Activated CD4-positive, CD25-positive, alpha-beta regulatory T cell (primary cell): ENCODE measurements at places on chromosomes 7 and 10.

DNA sequence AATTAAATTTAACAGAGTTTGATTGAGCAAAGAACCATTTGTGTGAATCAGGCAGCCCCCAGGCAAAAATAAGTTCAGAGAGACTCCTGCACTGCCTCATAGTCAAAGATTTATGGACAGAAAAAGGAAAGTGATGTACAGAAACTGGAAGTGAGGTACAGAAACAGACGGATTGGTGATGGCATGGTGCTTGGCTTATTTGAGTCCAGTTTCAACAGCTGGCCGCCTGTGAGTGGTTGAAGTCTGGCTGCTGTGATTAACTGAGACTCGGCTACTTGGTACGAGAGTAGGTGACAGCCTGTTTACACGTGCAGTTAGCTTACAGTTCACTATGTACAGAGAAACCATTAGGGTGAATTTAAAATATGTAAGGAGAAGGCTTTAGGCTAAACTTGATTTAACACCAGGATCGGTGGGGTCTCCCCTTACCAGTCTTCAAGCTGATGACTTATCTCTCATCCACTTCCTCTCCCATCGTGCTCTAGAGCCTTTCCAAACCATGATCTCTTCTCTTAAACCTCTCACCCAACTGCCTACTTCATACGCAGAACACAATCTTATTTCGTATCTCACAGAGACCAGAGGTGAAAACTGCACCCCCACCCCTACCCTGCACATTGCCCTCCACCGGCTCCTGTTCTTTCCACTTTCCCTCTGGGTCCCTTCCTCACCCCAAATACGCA is 5.0 kb upstream of the MSMB start:
- no peak for DNase-seq

DNA sequence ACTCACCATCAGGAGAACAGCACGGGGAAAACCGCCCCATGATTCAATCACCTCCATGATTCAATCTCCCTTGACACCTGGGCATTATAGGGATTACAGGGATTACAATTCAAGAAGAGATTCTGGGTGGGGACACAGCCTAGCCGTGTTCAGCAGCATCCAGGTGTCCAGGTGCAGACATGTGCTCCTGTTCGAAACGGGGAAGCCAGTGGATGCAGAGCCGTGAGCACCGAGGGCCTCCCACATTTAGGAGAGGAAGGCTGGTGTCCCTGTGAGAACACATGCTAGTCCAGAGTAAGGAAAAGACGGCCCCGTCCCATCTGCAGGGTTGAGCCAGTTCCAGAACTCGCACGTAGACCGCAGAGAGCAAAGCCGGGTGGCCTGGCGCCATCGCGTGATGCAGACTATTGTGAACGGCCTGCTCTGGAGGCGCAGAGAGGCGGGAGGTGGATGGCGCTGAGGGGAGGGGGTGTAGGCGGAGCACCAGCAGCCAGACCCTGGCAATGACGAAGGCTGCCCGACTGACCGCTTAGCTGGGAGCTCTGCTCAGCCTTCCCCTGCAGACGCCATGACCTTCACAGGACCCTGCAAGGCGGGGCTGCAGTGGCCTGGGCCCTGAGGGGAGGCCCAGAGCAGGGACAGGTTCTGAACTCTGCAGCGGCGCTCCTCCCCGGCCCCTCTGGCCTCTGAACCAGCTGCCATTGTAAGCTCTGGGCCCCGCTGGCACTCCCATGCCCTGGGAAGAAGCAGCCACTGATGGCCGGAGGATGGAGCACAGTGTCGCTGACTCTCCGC is 141.6 kb upstream of the TCERG1L start:
- DNase-seq = no peak

DNA sequence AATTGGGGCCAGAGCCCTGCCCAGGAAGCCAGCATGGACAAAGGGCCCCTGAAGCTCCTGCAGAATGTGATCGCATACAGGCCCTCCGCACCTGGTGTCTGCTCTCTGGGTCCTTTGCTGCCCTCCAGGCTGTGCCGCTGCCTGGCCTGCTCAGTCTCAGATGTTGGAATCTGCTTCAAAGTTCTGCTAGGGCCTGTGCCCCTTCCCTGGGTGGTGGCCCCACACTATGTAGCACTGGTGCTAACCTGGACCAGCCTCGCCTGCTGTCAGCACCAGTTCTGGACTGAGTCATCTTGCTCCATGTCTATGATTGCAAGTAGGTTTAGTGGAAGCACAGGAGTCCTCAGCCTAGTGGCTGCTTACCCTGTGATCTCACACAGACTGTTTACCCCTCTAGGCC is 6.3 kb downstream of the MAT1A start:
- DNase-seq = no peak

GRCh38 chr10:16845248-16845647 is 28.0 kb upstream of the RSU1 start:
- DNase-seq = no peak

GRCh38 chr7:101666741-101667140 is 37.6 kb upstream of the MYL10 start:
- DNase-seq = no peak

GRCh38 chr7:142328551-142328950 is 70.7 kb upstream of the PRSS58 start:
- DNase-seq = no peak

DNA sequence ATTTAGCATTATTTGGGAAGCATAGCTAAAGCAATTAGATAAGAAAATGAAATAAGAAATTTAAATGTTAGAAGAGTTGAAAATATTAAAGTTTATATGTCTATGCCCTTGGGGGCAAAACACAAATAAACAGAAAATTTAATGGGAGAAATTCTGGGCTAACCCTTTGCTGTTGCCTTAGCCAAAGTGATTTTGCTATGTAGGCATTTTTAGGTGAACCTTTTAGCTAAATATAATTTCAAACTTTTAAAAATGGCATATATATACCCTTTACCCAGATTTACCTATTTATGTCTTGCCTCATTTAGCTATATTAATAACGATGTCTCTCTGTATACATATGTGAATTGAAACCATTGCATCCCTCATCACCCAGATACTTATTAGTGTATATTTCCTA is 20.1 kb downstream of the NFE2L3 start:
- no peak for DNase-seq

DNA sequence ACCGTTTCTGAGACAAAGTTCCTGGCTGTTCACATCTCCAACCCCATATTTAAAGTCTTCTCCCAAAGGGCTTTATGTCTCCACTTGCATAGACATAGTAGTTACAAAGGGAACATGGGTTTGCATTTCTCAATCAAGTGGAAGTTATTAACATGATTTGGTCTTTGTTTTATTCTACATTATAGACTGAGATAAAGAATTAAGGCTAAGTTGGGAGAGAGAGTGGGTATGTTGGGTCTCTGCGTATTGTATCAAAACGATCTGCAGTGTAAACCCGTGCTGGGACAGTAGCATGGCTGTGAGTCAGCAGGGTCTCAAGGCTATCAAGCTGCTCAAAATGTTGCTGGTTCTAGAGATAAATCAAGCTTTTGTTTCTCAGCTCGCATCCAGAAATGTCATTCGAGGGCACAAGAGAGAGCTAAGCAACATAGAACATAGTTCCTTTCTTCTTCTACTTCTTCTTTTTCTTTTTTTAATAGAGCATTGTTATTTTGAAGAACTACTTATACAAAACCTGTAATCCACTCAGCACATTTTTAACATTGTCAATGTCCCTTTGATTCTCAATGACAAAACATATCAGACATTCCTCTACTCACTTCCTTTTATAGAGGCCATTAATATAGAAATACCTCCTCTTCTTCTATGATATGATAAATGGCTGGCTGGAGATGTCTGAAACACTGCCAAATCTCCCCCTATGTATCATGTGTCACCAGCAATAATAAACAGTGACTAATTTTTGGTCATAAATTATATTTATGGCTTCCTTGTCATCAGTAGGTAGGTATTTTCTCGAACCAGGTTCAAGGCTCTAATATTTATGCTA is 34.5 kb upstream of the RHOBTB1 start:
- no peak for DNase-seq

GRCh38 chr7:45564485-45564884 is 9.7 kb upstream of the ADCY1 start:
- no peak for DNase-seq

DNA sequence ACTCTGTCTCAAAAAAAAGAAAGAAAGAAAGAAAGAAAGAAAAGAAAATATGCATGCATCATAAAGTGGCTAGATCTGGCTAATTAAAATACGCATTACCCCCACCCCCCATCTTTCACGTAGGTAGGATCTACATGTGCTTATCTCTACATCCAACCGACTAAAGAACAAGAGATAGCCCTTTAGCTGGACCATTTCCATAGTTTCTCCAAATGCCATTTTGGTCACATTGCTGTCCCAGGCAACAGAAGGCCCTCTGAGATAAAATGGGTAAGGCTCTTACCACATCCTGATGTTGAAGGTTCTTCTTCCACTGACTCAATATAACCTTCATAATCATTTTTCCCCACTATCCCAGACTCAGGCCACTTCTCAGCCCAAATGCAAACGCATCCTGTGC is 31.5 kb downstream of the PIK3AP1 start:
- DNase-seq = no peak

- no peak for DNase-seq
These were observed 117.1 kb downstream of the ZMIZ1 start for GRCh38 chr10:79185796-79186374.

GRCh38 chr10:96960872-96961271 is 128.8 kb downstream of the LCOR start:
- no peak for DNase-seq

DNA sequence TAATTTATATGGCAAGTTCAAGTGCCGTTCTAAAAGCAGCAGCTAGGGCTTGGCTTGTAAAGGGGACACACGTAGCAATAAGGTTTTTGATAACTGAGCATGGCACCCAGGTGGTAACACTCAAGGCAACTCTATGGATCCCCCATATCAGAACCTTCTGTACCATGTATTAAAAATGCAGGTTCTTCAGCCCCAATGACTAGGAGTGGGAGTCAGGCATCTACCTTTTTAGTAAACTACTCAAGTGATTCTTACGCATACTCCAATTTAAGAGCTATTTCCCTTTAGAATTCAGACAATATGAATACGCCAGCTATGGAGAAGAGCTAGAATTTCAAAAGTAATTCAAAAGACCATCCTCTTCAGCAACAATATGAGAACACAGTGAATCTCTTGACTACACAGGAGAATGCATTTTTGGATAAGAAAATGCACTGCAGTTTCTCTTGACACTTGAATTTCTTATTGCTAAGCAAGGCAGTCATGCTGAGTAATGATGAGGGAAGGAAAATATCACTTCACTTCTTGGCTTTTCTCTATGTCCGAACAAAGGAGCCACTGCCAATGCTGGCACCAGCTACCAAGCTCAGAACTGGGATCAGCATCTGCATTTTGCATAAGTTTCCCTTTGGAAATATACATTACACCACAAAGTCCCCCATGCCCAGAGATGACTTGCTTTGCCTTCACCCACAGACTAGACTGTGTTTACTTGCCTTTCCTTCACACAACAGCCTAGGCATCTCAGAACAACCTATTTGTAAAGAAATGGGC is 53.5 kb downstream of the ABLIM1 start:
- no peak for DNase-seq

DNA sequence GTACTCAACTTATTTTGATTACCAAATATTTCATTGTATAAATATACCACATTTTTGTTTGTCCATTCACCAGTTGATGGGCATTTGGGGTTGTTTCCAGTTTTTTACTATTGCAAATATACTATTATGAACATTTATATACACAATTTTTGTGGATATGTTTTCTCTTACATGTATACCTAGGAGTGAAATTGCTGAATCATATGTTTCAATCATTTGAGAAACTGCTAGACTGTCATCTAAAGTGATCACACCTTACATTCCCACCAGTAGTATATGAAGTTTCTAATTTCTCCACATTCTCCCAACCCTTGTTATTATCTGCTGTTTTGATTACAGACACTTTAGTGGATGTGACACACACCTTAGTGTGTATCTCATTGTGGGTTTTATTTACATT is 257.9 kb downstream of the ABCA13 start:
- DNase-seq = no peak

DNA sequence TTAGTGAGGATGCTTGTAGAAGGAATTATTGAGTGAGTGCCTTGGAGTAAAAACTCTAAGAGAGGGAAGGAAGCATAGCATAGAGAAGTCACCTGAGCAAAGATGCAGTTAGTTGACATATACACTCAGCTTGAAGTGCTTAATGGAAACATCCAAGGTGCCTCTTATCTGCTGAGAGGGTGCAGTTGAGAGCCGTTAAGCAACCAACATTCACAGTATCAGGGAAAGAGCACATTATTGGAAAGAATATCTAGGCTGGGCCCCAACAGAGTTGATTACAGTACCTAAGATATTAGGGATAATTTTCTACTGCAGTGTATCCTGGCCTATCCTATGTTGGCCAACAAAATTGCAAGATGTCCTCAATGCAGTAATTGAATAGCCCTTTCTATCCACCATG is 302.0 kb downstream of the ETV1 start:
- DNase-seq = no peak

DNA sequence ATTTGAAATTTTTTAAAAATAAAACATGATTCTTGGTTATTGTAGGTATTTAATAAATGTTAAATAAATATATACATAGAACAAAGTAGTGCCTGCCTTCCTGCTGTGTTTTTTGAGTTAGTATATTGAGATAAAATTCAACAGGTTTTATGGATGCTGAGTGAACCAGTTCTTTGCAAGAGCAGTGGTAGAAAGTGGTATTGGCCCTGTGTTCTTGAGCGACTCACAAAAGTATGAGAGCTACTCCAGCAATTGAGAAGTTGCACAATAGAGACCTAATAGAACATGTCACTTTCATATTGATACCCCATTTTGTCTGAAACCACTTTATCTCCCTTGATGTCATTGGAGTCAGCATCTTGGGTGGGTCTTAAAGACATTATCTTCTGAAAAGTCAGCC is 32.6 kb upstream of the GJD4 start:
- no peak for DNase-seq

GRCh38 chr10:113068178-113068890 is 118.3 kb downstream of the TCF7L2 start:
- no peak for DNase-seq

- DNase-seq = no peak
These were observed 231.6 kb upstream of the FOXK1 start for GRCh38 chr7:4450483-4450882.

DNA sequence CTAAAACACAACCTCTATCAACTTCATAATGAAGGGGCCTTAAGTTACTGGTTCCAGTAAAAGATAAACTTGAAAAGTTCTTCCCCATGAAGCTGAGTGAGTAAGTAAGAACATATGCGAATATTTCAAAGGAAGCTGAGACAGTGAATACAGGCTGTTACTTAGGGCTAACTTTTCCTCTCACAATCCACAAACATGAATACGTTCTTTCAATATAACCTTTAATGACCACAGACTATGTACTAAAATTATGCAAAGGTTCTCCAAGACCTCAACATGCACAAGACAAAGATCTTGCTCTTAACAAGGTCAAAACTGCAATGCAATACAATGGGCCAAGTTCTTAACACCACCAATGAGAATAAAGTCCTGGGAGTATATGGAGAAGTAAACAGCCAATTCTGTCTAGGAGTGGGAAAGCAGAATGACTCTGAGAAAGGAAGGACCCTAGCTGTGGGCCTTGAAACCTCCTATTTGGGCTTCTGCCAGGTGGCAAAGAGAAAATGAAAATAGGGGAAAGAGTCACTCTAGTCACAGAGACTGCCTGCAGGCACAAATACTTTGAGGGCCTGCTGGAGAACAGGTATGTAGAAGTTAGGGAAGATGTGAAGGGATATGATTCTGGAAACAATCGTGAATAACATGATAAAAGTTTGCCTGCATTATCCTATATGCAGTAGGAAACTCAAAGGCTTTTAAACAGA is 43.7 kb downstream of the OSBPL3 start:
- DNase-seq = no peak
